ENCODE measurements at places on chromosomes 6 and 20.

DNA sequence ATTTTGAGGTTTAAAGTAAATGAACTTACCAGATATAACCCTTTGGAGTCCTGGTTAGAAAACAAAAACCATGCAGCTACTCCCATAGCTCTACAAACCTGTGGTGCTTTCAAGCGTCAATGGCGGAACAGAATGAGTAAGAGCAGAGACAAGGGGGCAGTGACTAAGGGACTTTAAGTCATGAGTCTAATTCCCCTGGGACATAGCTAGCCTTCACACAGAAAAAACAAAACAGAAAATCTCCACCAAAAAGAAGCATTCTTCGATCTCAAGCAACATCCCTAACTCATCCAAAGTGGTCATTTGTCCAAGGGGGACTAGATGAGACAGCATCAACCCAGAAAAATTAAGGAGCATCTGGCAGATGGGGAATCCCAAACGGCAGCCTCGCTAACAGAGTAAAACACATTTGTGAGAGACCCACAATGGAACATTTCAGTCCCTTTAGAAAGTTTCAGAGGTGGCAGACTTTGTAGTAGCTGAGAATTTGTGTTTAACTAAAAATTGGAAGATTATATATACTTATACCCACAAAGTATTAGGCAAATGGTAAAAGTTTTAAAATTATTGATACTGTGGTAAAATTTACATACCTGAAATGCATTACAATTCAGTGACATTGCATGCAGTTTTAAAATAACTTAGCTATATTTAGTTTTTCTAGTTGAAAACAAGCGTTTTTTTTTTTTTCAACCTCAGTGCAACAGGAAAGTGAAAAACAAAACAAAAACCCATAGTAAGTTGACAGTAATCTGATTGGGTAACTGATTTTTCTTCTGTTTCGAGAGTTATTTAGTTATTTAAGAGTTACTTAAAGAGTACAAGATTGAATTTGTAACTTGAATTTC is 67.5 kb downstream of the KCNQ5 start:
- DNase-seq = no peak

DNA sequence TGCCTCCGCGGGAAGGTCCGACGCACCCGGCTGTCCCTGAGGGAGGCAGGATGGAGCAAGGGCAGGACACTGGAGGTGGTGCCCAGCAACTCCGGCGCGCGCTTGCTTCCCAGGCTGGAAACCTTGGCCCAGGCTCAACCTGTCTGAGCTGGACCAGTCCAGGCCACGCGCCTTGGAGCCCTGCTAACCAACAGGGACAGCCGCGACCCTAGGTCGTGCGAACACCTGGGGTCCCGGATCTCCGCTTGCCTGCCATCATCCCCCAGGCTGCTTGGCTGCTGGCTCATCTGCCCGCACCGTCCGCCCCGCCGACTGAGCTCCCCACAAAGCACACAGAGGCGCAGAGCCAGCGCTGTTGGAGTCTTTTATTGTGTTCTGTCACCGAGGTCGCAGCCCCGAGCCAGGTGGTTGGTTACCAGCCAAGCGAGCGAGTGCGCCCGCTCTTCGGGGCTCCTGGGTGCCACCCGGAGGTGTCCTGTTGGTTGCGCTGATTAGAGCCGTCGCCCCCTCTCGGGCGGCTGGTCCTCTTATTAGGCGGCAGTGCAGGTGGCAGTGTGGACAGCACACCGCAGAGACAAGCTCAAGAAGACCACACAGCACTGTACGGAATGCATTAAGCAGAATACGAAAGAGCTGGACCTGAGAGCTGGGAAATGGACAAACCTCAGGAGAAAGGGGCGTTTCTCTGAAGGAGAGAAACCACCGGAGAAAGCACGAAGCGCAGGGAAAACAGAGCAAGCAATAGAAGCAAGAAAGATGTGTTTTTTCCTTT is 3.8 kb downstream of the COL12A1 start:
- DNase-seq = no peak

- DNase-seq = no peak
Measured at GRCh38 chr20:38159957-38160756, 4.9 kb downstream of the TGM2 start.

DNA sequence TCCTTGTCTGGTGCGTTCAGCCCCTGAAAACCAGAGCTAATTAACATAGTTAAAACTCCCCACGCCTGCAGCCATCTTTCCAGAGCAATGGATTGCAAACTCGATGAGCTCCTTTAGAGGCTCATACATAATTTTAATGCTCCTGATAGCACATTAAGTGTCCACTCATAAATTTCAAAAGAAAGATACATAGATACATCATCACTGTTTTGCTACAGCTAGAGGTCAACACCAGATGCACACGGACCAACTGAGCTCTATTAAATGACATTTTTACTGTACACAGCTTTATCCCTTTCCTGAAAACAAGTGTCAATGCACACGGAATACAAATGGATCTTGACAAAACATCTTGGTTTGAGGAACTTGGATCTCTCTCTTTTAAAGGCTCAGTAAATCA is 91.3 kb upstream of the HDAC2 start:
- DNase-seq = no peak

DNA sequence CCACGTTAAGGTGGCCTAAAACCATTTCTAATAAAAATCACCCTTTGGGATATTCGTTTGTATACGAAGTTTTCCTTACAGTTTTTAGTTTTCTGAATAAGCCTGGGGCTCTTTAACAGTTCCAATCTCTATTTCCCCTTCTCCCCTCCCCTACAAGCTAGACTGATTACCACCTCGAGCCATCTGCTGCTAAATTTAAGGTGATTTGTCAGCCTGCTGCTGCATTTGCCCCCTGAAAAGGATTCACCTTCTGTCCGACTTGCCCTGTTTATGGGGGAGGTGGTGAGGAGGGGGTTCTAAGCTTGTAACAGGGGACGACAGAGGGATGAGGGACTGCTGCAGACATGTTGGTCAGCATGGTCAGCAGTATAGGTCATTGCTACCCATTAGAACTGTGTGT is 146.3 kb downstream of the JARID2 start:
- no peak for DNase-seq

- no peak for DNase-seq
Measured at GRCh38 chr20:57614490-57615444, 5.5 kb downstream of the ZBP1 start.

GRCh38 chr20:1536893-1537730 is 20.4 kb downstream of the SIRPD start:
- DNase-seq = no peak

DNA sequence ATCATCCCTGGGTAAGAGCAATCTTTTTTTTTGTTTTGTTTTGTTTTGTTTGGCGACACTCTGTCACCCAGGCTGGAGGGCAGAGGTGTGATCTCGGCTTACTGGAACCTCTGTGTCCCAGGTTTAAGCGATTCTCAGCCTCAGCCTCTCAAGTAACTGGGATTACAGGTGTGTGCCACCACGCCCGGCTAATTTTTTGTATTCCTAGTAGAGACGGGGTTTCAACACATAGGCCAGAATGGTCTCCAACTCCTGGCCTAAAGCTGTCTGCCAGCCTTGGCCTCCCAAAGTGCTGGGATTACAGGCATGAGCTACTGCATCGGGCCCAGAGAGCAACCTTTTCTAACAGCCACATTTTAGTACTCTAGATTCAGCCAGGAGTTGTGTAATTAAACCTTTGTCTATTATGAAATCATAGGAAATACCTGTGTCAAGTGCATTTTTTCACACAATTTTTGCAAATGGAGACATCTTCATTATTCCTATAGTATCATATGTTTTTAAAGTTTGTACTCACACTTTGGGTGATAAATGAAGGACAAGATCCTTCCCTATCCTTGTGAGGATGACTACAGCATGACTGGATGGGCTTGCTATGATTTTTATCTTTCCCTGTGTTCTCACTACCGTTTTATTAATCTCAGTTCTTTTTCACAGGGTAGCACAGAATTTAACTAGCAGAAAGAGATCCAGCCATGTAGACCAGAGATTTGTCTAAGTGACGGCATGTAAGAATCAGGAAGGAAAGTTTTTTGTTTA is 82.6 kb downstream of the OR2B2 start:
- DNase-seq = no peak

- no peak for DNase-seq
Measured at GRCh38 chr6:105774247-105774646, 311.9 kb upstream of the PRDM1 start.

- DNase-seq = no peak
Measured at GRCh38 chr20:62355516-62355877, 11.6 kb downstream of the LAMA5 start.

DNA sequence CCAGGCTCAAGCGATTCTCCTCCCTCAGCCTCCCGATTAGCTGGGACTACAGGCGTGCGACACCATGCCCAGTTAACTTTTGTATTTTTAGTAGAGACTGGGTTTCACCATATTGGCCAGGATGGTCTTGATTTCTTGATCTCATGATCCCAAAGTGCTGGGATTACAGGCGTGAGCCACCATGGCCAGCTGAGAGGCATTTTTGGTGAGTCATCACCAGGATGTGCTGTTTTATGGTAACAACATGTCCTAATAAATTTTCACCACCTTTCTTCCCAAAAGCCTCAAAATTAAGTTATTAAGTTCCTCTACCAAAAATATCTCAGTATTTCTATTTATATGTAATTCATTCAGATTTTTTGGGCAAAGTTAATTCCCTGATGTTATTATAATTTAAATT is 53.5 kb downstream of the COL21A1 start:
- no peak for DNase-seq

DNA sequence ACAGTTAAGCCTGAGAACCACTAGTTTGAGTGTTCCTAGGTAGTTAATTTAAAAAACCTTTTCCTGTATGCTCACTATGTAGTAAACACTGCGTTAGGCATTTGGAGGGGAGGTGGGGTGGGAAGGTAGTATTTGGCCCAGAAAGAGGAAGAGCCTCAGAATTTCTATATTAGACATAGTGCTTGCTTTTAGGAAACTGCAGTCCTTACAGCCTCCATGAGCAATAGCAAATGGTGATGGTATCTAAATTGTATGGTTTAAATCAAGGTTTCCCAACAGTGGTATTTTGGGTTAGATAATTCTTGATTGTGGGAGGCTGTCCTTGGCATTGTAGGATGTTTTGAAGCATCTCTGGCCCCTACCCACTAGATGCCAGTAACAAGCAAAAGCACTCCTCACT is 61.5 kb upstream of the RIPOR2 start:
- no peak for DNase-seq

- DNase-seq = no peak
Measured at GRCh38 chr6:105940990-105941389, 145.1 kb upstream of the PRDM1 start.

DNA sequence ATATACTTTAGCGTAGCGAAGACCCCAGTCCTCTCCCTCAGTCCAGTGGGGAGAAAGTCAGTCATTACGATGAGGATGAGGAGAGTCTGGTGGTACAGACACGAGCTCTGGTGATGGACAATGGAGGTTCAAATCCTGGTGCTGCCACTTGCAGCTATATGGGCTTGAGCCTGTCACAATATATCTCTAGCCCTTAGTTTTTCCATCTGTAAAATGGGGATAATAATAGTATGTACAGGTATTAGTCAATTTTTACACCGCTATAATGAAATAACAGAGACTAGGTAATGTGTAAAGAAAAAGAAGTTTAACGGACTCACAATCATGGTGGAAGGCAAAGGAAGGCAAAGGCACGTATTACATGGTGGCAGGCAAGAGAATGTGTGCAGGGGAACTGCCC is 237.9 kb downstream of the BCAS1 start:
- no peak for DNase-seq

DNA sequence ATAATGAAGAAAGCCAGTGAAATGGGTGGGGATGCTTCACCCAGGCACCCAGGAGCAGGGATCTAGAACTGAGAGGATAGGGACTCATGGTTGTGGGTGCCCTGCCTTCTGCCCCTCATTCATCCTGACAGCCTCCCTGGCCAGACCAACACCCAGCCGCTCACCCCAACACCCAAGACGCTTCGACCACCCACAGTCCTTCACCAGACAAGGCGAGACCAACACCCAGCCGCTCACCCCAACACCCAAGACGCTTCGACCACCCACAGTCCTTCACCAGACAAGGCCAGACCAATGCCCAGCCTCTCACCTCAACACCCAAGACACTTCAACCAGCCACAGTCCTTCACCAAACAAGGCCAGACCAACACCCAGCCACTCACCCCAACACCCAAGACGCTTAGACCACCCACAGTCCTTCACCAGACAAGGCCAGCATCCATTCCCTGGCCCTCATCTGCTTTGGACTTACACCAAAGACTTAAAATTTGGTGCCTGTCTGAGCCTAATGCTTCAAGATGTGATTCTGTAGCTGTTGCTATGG is 131.5 kb downstream of the ANKRD60 start:
- DNase-seq = no peak

GRCh38 chr6:35492258-35492973 is 4.5 kb downstream of the TEAD3 start:
- no peak for DNase-seq

DNA sequence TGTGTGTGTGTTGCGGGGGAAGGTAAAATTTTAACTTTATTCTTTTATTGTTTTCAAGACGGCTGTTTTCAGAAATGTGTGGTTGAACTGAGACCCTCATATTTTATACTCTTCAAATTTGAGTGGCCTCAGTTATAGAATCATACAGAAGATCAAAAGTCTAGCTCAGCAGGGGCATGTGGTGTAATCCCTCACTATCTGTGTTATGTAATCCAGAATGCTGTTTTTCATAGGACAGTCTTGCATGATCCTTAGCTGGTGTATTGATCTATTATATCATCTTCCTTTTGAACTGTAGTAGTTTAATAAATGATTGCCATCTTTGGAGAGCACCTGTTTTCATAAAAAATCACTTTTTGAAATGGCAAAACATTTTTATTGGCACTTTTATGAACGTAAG is 1.4 kb downstream of the PLCB4 start:
- DNase-seq = no peak

- DNase-seq = no peak
Measured at GRCh38 chr20:34945315-34946077, 10.1 kb downstream of the GSS start.

GRCh38 chr20:37095108-37095598 is 644 bp downstream of the RBL1 start:
- no peak for DNase-seq

DNA sequence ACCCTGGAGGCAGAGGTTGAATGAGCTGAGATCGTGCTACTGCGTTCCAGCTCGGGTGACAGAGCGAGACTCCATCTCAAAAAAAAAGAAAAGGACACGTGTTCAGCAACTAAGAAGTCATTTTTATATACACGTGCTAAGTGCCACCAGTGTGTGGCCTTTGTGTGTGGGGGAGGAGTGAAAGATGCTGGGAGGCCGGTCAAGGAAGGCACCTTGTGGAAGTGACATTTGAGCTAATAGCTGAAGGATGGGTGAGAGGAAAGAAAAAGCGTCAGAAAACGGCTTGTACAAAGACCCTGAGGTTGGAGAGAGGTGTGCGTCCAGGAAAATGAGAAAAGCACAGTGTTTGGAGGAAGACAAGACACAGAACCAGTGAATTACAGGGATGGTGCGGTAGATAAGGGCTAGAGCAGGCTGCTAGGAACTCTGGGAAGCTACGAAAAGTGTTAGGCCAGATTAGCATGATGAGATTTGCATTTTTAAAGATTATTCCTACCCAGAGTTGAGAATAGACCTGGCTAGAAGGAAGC is 11.6 kb downstream of the RREB1 start:
- DNase-seq = no peak

DNA sequence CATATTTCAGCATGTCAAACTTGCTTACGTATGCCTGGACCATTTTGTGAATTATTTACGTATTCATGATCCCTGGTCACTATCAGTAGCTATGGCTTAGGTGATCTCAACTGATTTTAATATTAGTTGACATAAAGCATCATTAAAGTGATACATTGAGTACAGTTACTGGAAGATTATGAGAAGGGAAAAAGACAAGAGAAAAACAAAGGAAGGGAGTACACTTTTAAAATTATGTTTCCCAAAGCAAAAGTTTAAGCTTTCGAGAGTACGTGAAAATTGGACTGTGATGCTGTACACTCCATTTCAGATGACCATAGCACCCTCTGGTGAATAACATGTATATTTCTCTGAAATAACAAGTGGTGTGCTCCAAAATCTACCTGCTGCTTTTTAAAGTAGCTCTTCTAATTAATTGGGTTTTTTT is 215.0 kb upstream of the HSF2 start:
- no peak for DNase-seq
